Stimulated activated naive CD8-positive, alpha-beta T cell treated with anti-CD3 and anti-CD28 coated beads, Interleukin-15, amount 100 ng/mL, for 72 hours (primary cell): ENCODE measurements at places on chromosomes 13 and 19.

- DNase-seq: no peak
These were observed 87.3 kb upstream of the ABCC4 start for GRCh38 chr13:95388420-95389079.

GRCh38 chr19:46813839-46814358 lies 25.5 kb upstream of the SLC1A5 start:
- DNase-seq: no peak

DNA sequence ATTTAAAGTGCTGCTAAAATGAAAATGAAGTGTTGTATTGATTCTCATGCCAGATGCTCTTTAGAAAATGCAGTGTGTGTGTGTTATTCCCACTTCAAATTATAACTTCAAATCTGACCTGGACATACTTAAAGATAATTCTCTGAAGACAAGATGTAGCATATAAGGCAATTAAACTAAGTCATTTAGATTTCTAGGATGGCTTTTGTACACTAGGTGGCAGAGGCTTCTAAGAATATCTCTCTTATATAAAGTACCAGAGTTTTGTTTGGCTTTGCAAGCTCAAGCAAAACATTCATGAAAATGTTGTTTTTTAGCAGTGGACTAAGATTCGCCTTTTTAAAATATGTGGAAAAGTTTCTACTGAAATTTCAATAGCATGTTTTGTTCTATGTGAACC lies 407.2 kb downstream of the GPC5 start:
- no peak for DNase-seq

GRCh38 chr19:9857920-9858746 lies 23.0 kb downstream of the PIN1 start:
- no peak for DNase-seq

GRCh38 chr13:36912369-36912768 lies 7.7 kb downstream of the SMAD9 start:
- no peak for DNase-seq

GRCh38 chr19:14159059-14159458 lies 22.7 kb upstream of the ASF1B start:
- no peak for DNase-seq

- no peak for DNase-seq
These were observed 137.0 kb downstream of the FLT1 start for GRCh38 chr13:28357911-28358433.

DNA sequence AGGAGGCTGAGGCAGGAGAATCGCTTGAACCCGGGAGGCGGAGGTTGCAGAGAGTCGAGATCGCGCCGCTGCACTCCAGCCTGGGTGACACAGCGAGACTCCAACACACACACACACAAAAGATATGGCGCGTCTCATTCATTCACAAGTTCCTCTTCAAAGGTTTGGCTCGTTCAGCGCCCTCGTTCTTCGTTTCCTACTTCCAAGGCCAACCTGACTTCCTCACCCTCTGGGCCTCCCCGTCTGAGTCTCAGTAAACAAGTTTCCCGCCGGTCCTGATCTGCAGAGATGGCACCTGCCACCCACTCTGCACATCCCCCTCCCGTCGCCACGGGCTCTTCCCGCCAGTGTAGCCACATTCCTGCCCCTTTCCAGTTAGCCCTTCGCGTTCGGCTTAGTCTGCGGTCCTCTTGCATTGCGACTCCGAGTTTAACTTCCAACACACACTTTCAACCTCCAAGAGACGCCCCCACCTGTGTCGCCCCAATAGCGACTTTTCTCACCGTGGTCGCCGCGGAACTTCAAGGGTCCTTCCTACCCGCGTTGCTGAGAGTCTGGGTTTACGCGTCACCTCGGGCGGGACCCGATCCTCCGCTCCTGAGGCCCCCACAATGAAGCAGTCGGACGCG lies 1.3 kb upstream of the BSG start:
- DNase-seq: peak; percentile 61

DNA sequence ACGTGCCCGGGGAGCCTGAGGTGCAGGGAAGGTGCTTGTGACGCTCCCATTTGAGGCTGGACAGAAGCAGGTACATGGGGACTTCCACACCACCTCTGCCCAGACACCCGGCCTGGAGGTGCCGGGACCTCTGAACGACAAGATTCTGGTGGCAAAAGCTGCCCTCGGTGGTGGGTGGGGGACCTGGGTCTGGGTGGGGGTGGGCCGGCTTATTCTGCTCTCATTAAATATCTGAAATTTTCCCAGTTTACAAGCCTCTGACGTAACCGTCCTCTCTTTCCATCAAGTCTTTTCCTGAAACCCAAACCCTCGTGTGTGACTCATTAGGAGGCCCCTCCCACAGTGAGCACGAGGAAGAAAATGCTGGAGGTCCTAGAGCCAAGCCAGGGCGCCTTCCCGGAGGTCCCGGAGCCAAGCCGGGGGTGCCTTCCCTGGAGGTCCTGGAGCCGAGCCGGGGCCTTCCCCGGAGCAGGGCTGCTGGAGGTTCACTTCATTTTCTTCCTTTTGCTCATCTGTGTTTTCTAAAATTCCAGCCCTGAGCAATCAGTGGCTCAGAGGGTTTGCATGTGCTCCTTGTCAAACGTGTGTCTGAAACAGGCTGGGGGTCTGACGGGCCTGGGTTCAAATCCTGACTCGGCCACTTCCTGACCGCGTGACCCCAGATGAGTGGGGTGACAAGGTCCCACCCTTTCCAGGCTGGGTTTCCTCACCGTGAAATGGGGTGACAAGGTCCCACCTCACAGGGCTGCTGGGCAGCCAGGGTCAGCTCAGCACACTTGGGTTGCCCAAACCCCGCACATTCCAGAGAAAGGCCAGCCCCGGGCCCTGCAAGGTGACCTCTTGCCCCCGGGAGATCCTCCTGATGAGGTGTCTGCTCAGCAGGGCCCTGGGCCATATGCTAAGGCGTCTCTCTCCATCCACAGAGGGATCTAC lies 10.0 kb downstream of the CFD start:
- DNase-seq: no peak

DNA sequence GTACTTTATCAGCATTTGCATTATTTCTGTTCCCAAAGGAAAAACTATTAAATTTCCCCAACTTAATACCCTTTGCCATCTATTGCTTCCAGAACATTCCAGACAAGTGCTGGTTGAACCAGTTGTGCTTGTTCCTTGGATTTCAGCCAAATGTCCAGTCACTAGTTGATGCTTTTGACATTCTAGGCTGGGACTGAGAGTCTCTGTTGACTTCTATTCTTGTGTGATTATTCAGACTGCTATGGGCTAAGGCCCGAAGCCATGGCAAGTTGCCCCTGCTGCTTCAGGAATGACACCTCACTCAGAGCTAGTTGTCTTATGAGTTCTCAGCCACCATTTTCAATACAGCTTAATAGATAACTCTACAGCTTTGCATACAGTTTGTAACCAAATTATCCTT lies 458.1 kb upstream of the ARGLU1 start:
- no peak for DNase-seq

DNA sequence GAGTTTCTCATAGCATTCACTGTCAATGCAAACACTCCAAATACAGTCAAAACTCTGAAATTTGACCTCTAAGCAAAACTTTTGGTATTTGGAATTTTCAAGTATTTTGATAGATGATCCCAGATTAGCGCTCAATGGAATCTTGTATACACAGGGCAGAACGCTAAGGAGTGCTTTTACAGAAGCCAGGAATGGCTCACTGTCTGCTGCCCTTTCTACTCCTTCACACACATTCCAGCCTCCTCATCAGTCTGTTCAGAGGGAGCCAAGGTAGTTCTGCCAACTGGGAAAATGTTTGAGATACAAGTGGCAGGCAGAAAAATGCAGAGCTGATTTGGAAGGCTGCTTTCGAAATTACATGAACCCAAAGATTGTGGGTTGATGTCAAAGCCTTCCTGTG lies 4.4 kb upstream of the STARD13 start:
- DNase-seq: no peak
